Nephron progenitor cell (in vitro differentiated cells): ENCODE measurements at places on chromosomes 11 and 22.

GRCh38 chr22:49492308-49492707, 335.4 kb downstream of the BRD1 start:
- H3K4me3 ChIP-seq: no peak overlapping the region
- peaks cover 10% of the 10 kb centered on the region for H3K27me3 ChIP-seq
- no peaks in the 10 kb centered on the region for H3K36me3 ChIP-seq
- H3K4me1 ChIP-seq: peaks cover 29% of the 10 kb centered on the region
- DNase-seq: no peak
- no peak overlapping the region for H3K27ac ChIP-seq

- no peak for DNase-seq
- no peak overlapping the region for H3K4me3 ChIP-seq
- H3K4me1 ChIP-seq: no peaks in the 10 kb centered on the region
- H3K36me3 ChIP-seq: no peaks in the 10 kb centered on the region
Measured at GRCh38 chr22:45657701-45658100, 13.9 kb upstream of the ATXN10 start.

DNA sequence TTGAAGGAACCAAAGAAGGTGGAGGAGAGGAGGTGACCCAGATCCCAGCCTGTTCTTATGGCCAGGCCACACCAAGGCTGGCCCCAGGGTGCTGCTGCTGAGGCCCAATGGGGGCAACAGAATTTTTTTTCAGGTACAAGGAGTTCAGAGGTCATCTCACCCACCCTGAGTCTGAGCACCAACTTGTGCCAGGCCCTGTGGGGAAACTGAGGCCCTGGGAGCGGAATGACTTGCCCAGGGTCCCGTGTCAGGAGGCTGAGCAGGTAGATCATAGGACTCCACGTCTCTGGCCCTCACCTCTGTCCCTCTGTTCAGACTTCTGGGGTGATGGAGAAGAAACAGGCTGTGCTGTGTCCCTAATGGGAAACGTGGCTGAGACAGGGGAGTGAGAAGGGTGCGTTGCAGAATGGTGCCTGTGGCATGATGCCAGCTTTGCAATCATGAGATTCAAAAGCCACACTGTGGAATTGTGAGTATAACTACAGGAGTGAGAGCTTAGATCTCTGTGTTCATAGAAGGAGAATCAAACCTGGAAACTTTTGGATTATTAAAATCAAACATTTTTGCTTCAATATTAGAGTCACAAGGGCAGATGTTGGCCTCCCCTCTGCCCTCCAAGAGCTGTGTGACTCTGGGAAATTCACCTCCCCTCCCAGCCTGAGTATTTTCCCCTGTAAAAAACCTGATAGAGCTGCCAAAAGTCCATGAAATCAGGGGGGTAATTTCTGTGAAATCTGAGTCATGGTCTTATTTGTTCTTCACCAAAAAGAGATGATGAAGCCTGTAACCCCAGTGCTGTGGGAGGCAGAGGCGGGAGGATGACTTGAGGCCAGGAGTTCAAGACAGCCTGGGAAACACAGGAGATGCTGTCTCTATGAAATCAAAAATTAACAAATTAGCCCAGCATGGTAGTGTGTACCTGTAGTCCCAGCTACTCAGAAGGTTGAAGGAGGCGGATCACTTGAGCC, 874 bp downstream of the APOL1 start:
- H3K4me1 ChIP-seq: peaks cover 19% of the 10 kb centered on the region
- H3K36me3 ChIP-seq: no peaks in the 10 kb centered on the region
- DNase-seq: no peak
- peaks cover 22% of the 10 kb centered on the region for H3K27me3 ChIP-seq
- no peak overlapping the region for H3K27ac ChIP-seq

DNA sequence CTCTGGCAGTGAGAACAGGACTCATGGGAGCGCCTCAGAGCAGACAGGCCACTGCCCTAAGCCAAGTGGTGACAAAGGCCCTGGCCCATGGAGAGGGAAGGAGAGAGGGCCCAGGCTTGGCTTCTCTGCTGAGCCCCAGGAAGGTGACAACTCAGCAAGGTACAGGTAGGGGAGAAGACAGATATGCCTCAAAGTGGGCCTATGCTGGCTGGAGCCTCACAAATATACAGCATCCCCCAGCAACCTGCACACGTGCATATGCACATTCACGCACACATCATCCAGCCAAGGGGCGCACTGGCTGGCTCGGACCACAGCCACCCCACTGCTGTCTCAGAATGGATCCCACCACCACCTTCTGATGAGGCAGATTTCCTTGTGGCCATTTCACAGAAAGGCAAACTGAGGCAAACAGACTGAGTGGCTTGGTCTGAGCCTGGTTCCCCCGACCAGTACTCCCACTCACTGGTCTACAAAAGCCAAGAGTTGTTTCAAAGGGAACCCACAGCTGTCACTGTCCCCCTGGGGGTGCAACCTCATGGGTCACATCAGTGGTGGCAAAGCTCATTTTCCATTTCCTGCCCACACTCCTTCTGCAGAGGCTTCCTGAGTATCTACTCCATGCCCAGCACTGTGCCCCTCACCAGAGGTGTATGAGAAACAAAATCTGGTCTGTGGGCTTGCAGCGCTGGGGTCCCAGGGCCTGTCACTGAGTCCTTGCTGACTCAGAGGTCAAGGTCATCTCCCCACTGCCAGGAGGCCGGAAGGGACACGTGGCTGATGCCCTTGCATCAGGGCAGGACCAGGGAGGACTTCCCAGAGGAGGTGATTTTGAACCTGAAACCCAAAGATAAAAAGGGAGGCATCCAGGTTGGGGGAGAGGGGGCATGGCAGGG, 67.3 kb upstream of the PRR5 start:
- peak overlapping the region; percentile 94 for H3K27ac ChIP-seq
- H3K27me3 ChIP-seq: peaks cover 28% of the 10 kb centered on the region
- H3K4me3 ChIP-seq: no peak overlapping the region
- H3K4me1 ChIP-seq: peaks cover 13% of the 10 kb centered on the region
- no peaks in the 10 kb centered on the region for H3K36me3 ChIP-seq
- DNase-seq: no peak

DNA sequence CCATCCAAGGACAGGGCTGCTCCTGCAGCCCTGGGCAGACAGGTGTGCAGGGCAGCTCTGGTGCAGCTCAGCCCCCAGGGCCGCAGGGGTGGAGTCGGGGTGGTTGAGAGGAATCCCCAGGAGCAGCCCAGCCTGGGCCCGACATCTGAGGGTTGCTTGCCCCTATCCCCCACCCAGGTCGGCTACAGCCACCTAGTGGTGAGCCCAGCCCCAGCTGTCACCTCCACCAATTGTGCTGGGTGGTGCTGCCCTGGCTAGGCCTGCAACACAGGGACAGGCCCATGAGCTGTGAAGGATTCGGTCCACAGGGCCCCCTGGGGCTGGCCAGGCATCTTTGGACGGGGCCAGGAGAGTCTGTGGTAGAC, 29.6 kb downstream of the RTN4R start:
- DNase-seq: peak; percentile 64
- no peaks in the 10 kb centered on the region for H3K36me3 ChIP-seq
- H3K4me1 ChIP-seq: peaks cover 69% of the 10 kb centered on the region
- no peak overlapping the region for H3K27ac ChIP-seq
- H3K4me3 ChIP-seq: no peak overlapping the region

GRCh38 chr11:78359921-78360320, 57.7 kb downstream of the GAB2 start:
- no peaks in the 10 kb centered on the region for H3K27me3 ChIP-seq
- H3K4me3 ChIP-seq: no peak overlapping the region
- no peak overlapping the region for H3K27ac ChIP-seq
- no peaks in the 10 kb centered on the region for H3K4me1 ChIP-seq

GRCh38 chr11:116773203-116774097, 663 bp upstream of the BUD13 start:
- DNase-seq: peak; percentile 74
- H3K27me3 ChIP-seq: no peaks in the 10 kb centered on the region
- H3K4me1 ChIP-seq: peaks cover 35% of the 10 kb centered on the region
- H3K27ac ChIP-seq: peak overlapping the region; percentile 70
- H3K4me3 ChIP-seq: peak overlapping the region; percentile 93

GRCh38 chr11:63536669-63537292, at the start of gene PLAAT4:
Gene PLAAT4, plus strand, starts transcription at chr11:63536808. Its CDS starts 61 bp downstream, at chr11:63536869.
- H3K27me3 ChIP-seq: peaks cover 11% of the 10 kb centered on the region
- peak within 1 kb of the TSS; percentile 62 for H3K27ac ChIP-seq
- no peak for DNase-seq
- H3K4me3 ChIP-seq: no peak within 1 kb of the TSS
- peaks cover 10% of the 10 kb centered on the region for H3K4me1 ChIP-seq
- no peaks in the 10 kb centered on the region for H3K36me3 ChIP-seq

- H3K4me1 ChIP-seq: peaks cover 13% of the 10 kb centered on the region
- H3K4me3 ChIP-seq: no peak overlapping the region
- no peak overlapping the region for H3K27ac ChIP-seq
Measured at GRCh38 chr22:46055911-46056545, 79.1 kb upstream of the WNT7B start.

DNA sequence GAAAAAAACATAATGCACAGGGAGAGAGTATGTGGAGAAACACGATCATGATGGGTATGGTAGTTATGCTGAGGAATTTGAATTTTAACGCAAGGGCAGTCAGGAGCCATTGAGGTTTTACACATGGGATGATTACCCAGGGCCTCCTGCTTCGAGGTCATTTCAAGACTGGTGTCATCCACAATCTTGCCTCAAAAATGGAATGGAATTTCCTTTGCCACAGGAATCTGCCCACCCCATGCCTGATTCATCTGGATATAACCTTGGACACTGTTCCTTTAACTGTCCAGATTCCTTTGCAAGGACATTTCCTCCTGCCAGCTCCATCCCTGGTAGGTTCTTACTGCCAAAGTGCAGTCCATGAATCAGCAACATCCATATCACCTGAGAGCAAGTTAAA, 655.9 kb upstream of the TENM4 start:
- no peak overlapping the region for H3K27ac ChIP-seq
- H3K4me1 ChIP-seq: peaks cover 5% of the 10 kb centered on the region
- no peaks in the 10 kb centered on the region for H3K36me3 ChIP-seq

DNA sequence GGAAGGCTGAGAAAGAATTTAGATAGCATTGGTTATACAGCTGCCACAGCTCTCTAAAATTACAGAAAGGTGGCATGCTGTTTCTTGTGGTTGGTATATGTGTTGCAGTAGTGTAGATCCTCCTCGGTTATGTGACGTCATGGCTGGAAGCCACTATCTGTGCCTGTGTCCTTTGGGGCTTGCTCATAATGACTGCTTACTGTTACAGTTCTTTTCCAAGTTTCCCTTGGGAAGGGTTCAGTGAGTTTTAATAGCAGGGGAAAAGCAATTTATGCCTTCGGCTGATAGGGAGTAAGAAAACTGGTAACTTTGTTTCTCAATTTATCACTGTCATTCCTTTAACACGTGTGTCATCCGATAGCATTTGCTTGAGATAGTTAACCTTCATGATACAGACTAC, 47.2 kb downstream of the POLD3 start:
- peaks cover 61% of the 10 kb centered on the region for H3K36me3 ChIP-seq
- no peak for DNase-seq
- H3K4me1 ChIP-seq: peaks cover 14% of the 10 kb centered on the region
- no peak overlapping the region for H3K4me3 ChIP-seq
- peak overlapping the region; percentile 23 for H3K27ac ChIP-seq

GRCh38 chr11:95516175-95516574, 273.4 kb downstream of the FAM76B start:
- peaks cover 52% of the 10 kb centered on the region for H3K4me1 ChIP-seq
- H3K4me3 ChIP-seq: no peak overlapping the region
- H3K36me3 ChIP-seq: no peaks in the 10 kb centered on the region
- no peak overlapping the region for H3K27ac ChIP-seq
- no peak for DNase-seq

GRCh38 chr11:35515224-35515623, 10.2 kb downstream of the PAMR1 start:
- no peak overlapping the region for H3K4me3 ChIP-seq
- peaks cover 57% of the 10 kb centered on the region for H3K36me3 ChIP-seq
- peaks cover 39% of the 10 kb centered on the region for H3K4me1 ChIP-seq
- H3K27ac ChIP-seq: no peak overlapping the region
- DNase-seq: no peak

- no peak overlapping the region for H3K4me3 ChIP-seq
- no peak overlapping the region for H3K27ac ChIP-seq
- no peaks in the 10 kb centered on the region for H3K36me3 ChIP-seq
- no peaks in the 10 kb centered on the region for H3K4me1 ChIP-seq
- no peaks in the 10 kb centered on the region for H3K27me3 ChIP-seq
Measured at GRCh38 chr11:21385669-21386440, 716.5 kb downstream of the NELL1 start.

- DNase-seq: no peak
- H3K27me3 ChIP-seq: no peaks in the 10 kb centered on the region
- H3K4me1 ChIP-seq: no peaks in the 10 kb centered on the region
Measured at GRCh38 chr11:120432056-120433018, 79.2 kb upstream of the GRIK4 start.

GRCh38 chr11:126355324-126355925, at the start of gene ST3GAL4:
Gene ST3GAL4, plus strand, starts transcription at chr11:126355686. Its CDS starts 50,470 bp downstream, at chr11:126406156.
- peak within 1 kb of the TSS; percentile 93 for H3K4me3 ChIP-seq
- peaks cover 3% of the 10 kb centered on the region for H3K27me3 ChIP-seq
- H3K4me1 ChIP-seq: peaks cover 74% of the 10 kb centered on the region
- H3K36me3 ChIP-seq: peaks cover 8% of the 10 kb centered on the region
- H3K27ac ChIP-seq: no peak within 1 kb of the TSS
- DNase-seq: peak; percentile 93

DNA sequence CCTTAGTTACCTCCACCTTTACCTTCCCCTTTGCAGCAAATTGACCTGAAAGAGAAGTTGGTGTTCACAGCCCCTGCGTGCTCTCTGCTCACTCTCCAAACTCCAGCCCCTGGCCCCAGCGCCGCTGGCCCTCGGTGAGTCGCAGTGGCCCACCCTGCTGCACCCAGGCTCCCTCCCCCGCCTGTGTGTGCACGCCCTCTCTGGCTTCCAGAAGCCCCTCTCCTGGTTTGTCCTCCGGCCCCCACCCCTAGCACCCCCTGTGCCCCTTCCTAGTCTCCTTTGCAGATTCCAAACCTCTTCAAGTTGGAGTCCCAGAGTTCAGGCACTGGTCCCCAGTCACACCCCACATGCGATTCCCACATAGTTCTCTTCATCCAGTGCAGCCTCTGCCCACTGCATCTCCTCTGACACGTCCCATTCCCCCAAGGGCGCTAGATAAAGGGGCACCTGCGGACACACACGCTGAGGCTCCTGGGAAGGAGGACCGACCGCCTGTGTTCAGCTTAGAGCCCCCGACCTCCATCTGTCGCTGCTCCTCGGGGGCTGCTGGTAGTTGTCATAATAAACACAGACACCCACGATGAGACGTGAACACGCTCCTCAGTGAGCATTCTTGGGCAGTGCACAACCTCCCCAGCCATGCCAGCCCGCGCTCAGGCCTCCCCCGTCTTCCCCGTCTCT, 1.5 kb upstream of the PHRF1 start:
- DNase-seq: no peak
- peak overlapping the region; percentile 90 for H3K4me3 ChIP-seq
- peaks cover 66% of the 10 kb centered on the region for H3K4me1 ChIP-seq
- peaks cover 4% of the 10 kb centered on the region for H3K27me3 ChIP-seq
- no peaks in the 10 kb centered on the region for H3K36me3 ChIP-seq

- peaks cover 2% of the 10 kb centered on the region for H3K27me3 ChIP-seq
- no peak overlapping the region for H3K4me3 ChIP-seq
- no peak for DNase-seq
- H3K36me3 ChIP-seq: no peaks in the 10 kb centered on the region
- H3K27ac ChIP-seq: no peak overlapping the region
Measured at GRCh38 chr11:102599642-102600261, 25.4 kb downstream of the MMP20 start.

DNA sequence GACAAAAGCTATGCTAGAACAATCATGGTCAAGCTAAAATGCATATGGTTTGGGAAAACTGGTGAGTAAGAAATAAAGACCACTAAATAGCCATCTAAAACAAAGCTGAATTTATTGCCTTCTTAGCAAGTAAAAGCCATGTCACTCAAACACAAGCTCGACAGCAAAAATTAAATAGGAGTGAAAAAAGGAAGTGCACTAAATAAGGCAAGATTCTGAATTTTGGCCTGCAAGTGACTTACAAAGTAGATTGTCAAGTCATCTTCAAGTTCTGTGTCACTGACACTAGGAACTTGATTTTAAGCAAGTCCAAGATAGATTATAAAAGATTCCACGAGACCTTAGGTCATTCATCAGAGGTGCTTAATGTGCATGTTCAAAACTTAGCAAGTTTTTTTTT, 27.4 kb downstream of the TUG1 start:
- DNase-seq: no peak
- peaks cover 21% of the 10 kb centered on the region for H3K27me3 ChIP-seq
- no peak overlapping the region for H3K27ac ChIP-seq
- no peaks in the 10 kb centered on the region for H3K4me1 ChIP-seq
